ENCODE measurements at places on chromosomes 11 and 22.

DNA sequence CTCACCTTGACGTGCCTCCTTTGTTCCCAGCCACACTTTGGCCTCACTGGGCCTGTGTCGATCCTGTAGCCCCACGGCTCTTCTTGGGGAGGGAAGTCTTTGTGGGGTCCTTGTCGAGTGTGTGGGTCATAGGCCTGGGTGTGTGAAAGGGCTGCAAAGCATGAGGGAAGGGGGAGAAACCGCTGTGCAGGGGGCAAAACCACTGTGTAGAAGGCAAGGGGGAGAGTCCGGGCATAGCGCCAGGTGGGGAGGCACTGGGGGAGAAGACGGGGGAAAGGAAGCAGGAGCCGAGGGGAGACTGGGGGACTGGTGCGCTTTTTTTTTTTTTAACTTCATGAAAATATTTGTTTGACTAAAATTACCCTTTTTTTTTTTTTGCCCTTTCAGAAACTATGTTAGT lies 65.1 kb upstream of the RASD2 start:
- DNase-seq = no peak

DNA sequence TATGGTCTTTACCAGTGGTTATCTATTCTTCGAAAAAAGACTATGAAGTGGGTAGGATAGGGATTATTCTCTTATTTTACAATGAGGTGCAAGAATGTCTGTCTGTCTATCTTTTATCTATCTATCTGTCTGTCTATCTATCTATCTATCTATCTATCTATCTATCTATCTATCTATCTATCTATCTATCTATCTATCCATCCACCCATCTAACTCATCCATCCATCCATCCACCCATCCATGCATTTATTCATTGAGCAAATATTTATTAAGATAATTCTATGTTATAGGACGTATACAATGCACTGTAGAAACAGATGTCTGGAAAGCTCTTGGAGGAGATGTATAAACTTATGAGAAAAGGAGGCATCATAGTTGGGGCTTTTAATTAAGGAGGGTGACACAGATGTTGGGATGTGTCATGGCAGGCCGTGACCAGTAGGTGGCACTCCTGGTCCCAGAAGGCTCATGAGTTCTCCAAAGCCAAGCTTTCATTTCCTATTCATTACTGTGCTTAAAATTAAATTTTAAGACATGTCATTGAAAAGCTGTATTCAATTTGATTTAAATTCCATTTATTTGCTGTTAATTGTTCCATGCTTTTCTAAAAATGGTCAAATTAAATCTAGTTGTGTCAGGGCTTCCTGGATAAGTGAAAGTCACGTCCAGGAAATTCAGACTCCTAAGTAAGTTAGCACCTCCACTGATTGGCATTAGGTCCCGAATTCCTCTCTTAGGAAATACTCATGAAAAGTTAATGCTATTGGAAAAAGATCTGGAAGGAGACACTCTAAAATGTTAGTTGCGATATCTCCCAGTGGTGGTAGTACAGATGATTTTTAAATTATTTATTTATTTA lies 19.0 kb upstream of the E2F8 start:
- DNase-seq = peak; percentile 10

DNA sequence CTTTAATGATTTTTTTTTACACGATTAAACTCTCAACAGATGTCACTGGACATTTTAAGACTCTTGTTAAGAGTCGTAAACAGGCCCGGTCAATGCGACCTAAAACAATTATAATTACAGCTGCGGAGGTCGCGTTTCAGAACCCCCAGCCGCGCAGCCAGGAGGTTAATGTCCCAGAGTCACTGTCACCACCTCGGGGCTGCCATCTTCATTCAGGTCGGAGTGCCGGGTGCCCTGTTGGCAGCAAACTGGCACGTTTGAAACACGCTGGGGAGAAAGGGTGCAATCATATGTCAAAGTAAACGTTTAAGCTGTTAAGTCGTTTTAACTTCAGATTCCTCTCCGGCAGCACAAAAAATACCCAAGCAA lies 711 bp upstream of the PHF21B start:
- DNase-seq = no peak

DNA sequence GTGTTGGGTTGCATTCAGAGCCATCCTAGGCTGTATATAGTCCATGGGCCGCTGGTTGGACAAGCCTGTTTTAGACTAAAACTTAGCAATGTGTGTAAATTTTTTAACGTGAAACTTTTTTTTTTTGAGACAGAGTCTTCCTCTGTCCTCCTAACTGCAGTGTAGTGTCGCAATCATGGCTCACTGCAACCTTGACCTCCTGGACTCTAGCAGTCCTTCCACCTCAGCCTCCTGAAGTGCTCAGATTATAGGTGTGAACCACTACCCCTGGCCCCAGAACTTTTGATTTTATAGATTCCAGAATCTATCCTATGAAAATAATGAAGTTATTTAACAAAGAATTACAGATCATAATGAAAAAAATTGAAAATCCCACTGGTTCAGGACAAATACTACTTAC lies 29.9 kb upstream of the PANX2 start:
- no peak for DNase-seq
